ENCODE measurements at places on chromosomes 7 and 10.

DNA sequence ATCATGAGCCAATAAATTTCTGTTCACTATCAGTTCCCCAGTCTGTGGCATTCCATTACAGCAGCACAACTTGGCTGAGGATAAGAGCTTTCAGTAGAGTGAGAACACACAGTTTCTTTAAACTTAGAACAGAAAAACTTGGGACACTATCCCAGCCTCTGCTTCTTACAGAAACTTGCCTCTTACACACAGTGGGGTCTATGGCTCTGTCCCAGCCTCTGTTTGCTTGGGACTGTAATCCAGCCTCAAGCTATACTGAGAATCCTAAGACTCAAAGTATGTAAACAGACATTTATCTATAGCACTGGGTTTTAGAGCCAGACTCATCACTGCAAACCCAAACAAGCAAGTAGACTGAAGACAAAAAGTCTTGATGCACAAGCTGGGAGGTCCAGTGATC lies 355.8 kb upstream of the VSTM2A start:
- DNase-seq, result no peak

DNA sequence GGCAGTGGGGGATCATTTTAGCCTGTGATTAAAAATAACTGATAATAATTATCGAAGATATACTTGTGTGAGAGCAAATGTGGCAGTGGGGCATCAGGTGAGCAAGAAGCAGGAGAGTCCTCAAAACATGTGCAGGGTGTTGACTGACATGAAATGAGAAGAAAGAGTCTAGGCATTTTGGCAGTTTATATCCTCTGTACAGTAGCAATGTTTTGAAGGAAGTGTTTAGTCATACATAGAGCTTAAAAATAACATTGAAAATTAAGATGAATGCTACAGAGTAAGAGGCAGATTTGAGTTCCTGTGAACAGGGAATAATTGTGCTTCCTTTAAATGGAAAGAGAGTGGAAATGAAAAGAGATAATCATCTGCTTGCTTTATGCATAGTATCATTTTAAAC lies 47.4 kb downstream of the VPS50 start:
- DNase-seq, result no peak

- no peak for DNase-seq
Observed at GRCh38 chr7:94998266-94999068, 91.1 kb downstream of the PPP1R9A start.

DNA sequence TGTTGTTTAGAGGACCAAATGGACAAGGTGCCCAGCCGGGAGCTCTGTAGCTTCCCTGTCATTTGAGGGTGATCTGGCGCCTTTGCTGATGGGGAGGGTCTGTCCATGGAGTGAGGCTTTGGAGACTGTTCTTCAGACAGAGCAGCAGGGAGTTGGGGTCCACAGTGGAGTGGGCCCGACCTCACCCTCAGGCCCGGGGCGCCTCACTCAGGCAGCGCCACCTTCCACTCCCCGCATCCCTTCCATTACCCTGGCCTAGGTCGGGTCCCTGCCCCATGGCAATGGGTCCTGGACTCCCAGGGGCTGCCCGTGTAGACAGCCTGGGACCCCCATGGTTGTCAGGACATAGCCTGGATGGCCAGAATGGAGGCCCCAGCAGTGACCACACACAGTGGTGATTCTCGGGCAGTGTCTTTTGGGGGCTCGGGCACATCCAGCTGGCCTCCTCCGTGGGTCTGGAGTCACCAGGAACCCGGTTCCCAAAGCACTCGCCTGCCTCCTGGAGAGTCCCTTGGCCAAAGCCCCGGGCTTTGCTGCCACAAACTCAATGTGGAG lies 38.5 kb downstream of the TCERG1L start:
- no peak for DNase-seq

GRCh38 chr10:120424198-120424464 lies 32.9 kb upstream of the PLPP4 start:
- no peak for DNase-seq

- DNase-seq, result no peak
Observed at GRCh38 chr10:95264227-95265051, 26.4 kb downstream of the PDLIM1 start.

DNA sequence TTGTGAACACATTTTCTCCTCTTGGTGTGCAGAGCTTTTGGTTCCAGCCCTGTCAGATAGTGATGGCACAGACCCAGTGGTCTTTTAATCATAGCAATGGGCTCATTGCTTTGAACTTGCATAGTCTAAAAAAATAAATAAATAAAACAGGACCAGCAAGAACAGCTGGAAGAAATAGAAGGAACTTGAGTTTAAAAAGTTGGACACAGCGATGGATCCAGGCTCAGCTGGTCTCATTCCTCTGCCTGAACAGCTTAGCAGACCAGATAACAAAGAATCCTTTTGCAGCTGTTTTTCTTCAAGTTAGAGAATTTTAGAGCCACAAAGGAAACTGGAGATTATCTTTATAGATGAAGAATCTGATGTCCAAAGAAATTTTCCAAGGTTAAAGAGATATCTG lies 1005.6 kb downstream of the LRMDA start:
- no peak for DNase-seq

DNA sequence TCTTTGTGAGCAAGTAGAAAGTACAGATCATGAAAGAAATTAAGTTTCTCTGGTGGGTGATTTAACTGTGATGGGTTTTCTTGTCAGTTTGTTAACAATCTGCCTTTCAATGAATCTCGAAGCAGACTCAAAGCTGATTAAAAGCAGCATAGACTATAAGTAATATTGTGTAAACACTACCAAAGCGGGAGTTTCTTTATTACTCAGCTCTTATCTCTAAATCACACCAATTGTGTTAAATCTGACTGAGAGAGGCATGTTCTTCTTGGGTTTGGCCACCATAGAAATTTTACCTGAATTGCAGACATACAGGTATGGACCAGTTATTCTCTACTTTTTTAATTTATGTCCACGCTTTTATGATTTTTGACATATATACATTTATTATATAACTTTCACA lies 65.2 kb downstream of the DKK1 start:
- no peak for DNase-seq

DNA sequence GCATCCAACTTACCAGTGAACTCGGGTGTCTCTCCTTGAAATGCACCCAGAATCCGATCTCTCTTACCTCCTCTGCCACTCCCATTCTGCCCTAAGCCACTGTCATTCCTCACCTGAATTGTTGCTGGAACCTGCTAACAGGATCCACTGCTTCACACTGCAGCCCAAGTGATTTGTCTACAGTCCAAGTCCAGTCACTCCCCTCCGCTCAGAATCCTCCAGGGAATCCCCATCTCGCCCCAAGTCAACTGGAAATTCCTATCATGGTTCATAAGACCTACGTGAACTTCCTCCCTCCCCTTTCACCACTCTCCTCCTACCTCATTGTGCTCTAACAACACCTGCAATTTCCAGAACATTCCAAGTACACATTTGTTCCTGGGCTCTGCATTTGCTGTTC lies 91.3 kb downstream of the SCRN1 start:
- DNase-seq, result no peak

DNA sequence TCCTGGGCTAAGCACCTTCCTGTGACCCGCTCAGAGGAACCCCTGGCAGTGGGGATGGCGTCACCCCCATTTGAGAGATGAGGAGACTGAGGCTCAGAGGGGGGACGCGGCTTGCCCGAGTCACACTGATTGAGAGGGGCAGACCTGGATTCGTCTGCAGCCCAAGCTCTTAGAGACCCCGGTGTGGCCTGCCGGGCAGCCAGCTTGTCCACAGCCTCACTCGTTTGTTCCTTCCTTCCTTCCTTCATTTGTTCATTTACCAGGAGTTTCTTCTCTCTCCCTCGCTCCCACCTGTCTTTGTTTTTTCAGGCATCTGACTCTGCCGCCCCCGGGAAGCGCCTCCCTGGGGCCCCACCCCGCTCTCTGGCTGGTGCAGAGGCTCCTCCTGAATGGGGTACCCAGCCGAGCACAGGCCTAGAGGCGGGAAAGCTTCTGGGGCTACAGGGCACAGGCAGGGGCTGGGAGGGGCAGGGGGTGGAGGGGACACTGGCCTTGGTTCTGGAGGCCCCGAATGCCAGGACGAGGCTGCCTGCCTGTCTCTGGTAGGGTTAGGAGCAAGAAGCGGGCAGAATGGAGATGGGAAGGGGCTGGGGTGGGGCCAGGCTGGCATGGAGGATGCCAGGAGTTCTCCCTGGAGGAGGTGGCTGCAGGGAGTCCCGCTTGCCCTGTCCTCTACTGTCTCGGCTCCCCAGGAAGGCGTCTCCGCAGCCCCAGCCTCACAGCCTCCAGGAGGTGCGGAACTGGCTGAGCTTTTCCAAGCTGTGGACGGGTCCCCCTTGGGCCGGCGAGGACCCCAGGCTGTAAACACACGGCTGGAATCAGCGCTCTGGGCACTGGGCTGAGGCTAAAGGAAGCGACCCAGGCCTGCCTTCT lies 91.6 kb downstream of the UNCX start:
- no peak for DNase-seq

DNA sequence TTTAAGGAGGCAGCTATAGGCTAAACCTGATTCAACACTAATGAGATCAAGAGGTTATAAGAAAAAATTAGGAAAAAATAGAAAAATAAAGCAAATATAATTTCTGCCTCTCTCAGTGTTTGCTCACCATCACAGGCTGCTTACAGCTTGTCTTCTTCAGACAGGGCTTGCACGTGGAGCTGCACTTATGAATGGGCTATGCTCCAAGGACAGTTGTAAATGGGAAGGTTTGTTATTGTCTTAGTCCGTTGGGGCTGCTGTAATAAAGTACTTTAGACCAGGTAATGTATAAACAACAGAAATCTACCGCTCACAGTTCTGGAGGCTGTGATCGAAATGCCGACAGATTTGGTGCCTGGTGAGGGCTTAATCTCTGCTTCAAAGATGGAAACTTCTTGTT lies 219.8 kb downstream of the NEBL start:
- no peak for DNase-seq

GRCh38 chr7:47720141-47720906 lies 138.4 kb upstream of the TNS3 start:
- no peak for DNase-seq

DNA sequence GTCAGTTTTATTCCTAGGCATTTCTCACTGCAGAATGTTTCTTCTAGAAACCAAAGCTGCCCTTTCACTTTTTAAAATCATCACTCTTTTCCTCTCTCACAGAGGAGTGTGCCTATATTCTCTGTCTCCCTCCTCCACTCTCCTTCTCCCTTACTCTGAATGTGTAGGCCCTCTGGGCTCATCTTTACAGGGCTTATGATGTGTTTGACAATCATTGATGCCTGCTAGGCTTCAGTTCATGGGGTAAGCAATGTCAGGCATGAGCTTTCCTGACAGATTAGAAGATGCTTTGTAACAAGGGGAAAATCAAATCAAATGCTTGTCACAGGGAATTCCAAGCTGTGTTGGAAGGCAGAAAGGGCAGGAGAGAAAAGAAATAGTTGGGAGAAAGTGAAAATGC lies 742.9 kb downstream of the SORCS3 start:
- no peak for DNase-seq

GRCh38 chr10:38127812-38128211 lies 33.7 kb downstream of the ZNF37A start:
- DNase-seq, result no peak

DNA sequence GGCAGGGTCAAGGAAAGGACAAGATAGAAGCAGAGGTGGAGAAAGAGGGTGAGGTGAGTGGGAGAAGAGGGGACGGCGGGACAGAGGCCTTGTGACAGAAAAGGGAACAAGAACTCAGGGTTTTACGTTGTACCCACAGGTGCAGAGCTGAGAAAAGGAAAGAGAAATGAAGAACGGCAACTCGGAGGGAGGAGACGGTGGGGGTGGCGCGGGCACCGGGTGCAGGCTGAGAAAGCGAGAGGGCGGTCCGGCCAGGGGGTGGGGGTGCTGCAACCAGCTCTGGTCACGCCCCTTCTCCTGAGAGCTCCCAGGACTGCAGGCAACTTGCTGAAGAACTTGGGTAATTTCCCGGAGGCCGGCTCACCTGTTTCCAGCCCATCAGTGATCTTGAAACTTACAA lies 65.3 kb downstream of the CARD11 start:
- DNase-seq, result no peak

DNA sequence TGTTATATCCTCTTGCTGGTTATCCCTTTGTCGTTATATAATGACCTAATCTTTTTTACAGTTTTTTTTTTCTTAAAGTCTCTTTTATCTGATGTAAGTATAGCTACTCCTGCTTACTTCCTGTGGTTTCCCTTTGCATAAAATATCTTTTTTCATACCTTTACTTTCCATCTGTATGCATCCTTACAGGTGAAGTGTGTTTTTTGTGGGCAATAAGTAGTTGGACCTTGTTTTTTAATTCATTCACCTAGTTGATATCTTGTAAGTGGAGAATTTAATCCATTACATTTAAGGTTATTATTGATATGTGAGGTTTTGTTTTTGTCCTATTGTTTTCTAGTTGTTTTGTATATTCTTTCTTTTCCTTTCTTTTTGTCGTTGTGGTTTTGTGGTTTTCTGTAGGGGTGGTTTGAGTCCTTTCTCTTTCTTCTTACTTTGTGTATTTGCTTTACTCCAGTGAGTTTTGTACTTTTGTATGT lies 168.6 kb downstream of the MLLT10 start:
- no peak for DNase-seq

DNA sequence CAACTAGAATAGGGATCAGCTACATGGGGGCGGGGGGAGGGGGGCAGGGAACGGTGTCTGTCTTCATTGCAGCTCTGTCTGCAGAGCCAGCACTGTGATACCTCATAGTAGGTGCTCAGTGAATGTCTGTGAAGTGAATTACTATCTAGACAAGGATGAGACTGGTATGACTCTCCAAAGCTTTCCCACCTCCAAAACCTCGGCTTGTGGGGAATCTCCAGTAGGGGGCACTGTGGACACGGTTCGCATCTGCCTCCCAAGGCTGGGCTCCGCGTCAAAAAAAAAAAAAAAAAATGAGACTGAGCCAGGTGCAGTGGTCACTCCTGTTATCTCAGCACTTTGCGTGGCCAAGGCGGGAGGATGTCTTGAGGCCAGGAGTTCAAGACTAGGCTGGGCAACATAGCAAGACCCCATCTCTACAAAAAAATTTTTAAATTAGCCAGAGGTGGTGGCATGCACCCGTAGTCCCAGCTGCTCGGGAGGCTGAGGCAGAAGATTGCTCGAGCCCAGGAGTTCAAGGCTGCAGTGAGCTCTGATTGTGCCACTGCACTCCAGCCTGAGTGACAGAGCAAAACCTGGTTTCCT lies 9.6 kb downstream of the TRIM56 start:
- DNase-seq, result peak; percentile 16

DNA sequence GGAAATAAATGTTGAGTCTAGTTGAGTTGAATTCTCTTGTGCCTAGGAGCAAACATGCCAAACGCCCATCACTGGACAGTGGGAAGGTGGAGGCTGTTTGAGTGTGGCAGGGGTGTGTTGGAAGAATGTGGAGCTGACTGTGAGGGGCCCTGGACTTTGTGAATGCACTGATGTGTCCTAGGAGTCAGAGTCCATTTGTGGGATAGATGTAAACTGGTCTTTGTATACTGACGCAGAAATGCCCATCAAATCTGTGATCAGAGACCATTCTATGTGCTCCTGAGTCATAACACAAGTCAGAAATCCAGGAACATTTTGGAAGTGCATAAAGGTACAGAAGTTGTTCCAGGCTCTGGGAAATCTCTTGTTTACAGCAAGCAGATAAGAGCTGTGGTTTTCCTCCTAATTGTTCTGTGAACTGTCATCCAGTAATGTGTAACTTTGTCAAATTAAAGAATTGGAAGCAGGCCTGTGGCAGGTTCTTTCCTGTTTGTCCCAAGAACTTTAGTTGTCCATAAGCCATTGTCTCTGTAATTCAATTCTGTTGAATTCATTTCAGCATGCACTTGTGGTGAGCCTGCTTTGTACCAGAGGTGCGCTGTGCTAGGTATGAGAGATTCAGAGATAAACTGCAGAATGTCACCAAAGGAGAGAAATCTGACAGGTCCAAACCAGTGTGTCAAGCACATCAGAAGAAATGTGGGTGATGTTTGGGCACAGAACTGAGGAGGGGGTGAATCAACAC lies 7.6 kb downstream of the PRXL2A start:
- no peak for DNase-seq
